Stimulated activated CD8-positive, alpha-beta memory T cell treated with anti-CD3 and anti-CD28 coated beads, Interleukin-7, amount 100 ng/mL, for 4 hours (primary cell): ENCODE measurements at places on chromosomes 12 and 14.

DNA sequence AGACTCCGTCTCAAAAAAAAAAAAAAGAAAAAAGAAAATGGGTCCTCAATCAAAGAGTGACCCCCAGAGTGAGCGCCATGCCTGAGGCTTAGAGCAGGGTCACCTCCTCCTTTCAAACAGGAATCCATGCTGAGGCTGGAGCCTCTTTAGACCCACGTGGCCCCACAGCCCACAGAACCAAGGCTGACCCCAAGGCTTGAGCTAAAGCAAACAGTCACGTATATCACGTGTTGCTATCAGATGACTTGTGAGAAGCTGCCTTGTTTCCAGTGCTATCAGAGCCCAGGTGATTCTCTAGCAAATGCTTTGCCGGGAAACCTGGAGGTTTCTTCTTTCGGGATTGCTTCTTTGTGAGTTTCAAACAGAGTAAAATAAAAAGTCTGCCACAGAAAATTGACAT, 31.7 kb upstream of the DYNC1H1 start:
- no peak for DNase-seq

DNA sequence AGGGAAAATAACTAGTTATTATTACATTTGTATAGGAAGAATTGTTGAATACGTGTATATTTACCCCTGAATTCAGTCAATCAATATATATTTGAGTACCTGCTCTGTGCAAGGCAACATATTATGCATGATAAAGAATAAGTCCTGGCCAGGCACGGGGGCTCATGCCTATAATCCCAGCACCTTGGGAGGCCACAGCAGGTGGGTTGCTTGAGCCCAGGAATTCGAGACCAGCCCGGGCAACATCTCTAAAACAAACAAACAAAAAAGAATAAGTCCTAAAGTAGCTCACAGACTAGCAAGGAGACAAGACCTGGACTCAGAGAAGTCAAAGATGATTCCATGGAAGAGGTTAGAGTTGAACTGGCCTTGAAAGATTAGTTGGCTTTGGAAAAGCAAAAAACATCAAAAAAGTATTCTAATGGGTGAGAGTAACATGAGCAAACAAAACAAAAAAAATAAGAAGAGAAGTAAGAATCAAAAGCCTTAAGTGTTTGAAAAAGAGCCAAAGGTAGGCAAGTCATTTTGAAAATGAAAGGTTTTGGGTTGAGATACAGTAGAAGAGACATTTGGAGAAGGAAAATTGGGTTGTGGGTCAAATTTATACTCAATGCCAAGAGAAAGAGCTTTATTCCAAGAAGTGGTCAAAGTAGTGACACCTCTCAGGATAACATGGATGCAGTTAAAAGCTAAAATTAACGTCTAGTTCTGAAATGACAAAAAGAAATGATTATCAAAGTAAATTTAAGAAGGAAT, 115.2 kb upstream of the BCAT1 start:
- DNase-seq: no peak

- no peak for DNase-seq
Observed at GRCh38 chr12:23140710-23141109, 515.7 kb downstream of the ETNK1 start.

DNA sequence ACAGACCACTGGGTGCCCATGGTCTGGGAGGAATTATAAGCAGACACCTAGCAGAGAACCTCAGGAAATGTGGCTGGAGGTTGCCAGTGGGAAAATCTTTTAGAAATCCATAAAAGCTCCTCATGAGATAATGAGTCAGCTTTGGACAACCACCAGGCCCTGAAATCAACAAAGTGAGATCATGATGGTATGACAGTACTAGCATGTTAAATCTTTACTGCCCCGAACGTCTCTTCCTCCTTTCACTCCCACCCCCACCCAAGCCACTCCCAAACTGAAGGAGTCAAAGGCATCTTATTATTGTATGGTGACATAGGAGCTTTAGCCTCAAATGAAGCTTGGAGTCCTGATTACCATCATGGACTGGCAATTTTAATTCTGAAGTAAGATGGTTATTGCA, 240.0 kb downstream of the DIO2 start:
- no peak for DNase-seq

DNA sequence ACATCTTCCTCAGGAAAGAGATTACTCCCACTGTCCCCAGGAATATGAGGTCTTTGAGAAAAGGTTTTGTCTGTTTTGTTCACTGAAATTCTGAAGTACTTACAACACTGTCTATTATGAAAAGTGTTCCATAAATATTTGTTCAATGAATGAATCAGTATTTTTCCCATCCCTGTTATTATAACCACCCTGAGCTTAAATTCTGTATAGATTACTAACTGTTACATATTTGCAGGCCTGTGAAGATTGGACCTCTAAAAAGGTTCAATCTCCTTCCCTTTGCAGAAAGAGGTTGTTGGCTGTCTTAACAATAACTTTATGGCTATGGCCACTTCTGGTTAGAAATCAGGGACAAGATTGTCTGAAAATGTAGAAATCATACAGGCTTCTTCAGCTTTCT, 174.5 kb upstream of the NPAS3 start:
- DNase-seq: no peak

- DNase-seq: no peak
Observed at GRCh38 chr14:74614508-74615495, 2.8 kb upstream of the LTBP2 start.

DNA sequence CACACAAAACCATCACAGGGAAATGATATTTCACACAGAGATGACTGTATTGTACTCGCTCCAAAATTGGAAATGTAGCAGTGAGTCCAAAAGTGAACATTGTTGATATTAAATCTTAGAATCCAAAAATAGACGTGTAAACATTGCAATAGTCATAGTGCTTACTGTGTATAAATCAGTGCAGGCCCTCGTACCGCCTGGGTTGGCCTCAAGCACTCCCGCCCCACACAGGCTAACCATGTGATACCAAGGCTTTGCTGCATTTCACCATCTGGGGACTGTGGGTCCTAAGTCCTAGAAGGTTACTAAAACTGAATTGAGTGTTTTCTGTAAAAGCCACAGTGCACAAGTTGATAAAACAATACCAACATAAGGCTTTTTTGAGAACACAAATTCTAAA, 107.3 kb downstream of the PPP2R5E start:
- DNase-seq: no peak

DNA sequence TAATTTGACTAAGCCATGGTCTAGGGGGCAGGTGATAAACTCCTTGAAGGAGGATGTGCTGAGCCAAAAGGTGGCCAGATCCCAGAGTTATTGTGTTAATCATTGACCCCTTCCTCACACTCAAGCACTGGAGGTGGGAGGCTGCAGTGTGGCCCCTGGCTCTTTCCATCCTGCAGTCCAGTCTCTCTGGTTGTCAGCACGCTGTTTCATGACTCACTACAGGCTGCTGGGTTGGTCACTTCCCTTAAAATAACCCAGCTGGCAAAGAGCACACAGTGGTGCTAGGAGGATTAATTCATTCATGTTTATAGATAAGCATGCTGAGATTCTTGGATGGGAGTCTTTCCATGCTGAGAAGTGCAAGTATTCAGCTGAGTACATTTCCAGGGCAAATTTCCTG, 228.9 kb downstream of the ANO2 start:
- no peak for DNase-seq

DNA sequence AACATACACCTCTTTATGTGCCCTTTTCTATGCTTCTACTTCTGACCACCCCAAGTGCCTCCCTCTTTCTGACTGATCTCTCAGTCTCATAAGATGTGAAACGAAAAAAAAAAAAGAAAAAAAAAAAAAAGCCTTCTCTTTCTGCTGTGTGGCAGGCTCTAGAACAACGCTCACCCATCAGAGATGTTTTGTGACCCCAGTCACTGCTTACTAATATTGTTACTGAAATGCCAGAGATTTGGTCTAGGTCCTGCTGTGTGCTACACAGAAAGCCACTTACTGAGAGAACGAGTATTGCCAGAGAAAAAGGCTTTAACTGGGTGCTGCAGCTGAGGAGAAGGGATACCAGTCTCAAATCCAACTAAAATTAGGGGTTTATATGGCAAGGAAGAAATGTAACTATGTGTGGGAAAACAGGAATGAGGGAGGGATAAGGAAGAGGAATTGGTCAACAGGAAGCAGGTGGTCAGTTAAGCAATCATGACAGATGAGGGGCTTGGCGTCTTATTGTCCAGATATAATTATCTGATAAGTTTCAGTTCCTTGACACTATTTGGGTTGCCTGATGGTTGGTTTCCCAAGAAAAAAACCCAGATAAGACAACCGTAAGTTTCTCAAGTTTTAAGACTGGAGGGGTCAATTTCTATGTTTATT, 149.0 kb downstream of the NAV3 start:
- DNase-seq: no peak

DNA sequence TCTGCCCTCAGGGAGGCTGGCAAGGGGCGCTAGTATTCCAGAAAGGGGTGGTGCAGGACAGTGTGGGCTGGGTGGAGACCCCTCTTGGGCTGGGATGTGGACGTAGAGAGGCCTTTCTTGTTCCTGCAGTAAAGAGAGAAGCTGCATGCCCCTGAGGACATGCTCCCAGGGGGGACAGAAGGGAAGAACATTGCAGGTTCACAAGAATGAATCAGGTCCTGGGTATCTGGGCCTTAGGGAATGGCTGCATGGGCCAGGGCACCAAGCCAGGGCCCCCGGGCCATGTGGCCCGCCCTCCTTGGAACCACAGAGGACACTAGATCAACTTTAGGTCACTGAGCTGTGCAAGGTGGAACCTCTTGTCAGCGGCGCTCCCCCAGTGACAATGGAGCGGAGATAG, 51.8 kb downstream of the ZNF664 start:
- no peak for DNase-seq

DNA sequence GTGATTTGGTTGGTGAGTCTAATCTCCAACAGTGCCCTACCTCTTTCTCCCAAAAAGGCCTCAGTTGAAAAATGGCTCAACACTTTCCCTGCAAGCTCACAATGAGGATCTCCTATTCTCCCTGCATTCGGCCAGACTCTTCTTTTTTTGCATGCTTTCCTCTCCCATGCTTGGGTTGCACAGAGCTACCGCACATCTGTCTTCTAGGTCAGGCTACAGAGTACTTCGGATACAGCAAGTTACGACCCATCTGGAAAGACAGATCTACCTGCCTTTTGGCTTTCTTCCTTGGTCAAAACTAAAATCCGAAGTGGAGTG, 305 bp upstream of the SLC16A7 start:
- no peak for DNase-seq

DNA sequence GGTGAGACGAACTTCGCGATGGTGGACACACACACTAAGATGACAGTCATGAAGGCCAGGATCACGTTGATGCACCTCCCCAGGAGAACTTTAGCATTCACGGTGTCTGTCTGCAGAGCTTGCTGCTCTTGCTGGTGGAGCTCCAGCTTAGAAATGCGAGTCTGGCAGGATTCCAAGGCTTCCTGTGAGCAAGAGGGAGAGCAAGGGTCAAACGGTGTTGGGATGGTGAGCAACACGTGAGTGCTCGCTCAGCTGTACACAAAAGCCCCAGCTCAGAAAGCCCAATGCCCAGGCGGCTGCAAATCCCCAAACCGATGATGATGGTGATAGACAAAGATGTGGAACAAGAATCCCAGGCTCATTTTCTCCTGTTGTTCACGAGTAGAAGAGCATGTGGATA, 78.8 kb downstream of the TMCC3 start:
- no peak for DNase-seq

GRCh38 chr12:56995930-56996496, 10.3 kb downstream of the ZBTB39 start:
- no peak for DNase-seq

DNA sequence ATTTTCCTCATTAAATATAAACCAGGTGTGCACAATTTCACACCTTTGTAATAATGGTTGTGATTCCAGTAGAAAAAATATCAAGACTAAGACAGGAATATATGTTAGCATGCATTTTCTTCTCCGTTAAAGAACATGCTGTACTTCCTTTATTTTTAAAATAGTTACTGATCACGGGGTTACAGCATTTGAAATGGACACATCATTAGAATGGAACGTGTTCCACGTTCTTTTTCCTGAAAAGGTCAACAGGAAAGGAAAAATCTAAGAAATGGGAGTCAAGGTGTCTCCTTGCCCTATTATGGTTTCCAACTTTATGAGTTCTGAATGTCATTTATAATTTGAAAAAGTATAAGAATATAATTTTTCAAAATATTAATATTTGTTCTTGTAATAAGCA, 1325.7 kb downstream of the SLC16A7 start:
- DNase-seq: no peak

GRCh38 chr14:61544448-61545330, 150.6 kb upstream of the HIF1A start:
- DNase-seq: no peak

GRCh38 chr12:45966486-45966885, 23.9 kb downstream of the SCAF11 start:
- DNase-seq: no peak

DNA sequence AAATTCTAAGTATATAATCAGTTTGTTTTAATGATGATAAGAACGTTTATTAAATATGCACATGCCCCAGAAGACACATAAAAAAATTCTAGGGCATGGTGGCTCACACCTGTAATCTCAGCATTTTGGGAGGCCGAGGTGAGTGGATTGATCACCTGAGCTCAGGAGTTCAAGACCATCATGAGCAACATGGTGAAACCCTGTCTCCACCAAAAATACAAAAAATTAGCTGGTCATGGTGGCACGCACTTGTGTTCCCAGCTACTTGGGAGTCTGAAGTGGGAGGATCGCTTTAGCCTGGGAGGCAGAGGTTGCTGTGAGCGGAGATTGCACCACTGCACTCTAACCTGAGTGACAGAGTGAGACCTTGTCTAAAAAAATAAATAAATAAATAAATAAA, 4.0 kb downstream of the CD69 start:
- no peak for DNase-seq

DNA sequence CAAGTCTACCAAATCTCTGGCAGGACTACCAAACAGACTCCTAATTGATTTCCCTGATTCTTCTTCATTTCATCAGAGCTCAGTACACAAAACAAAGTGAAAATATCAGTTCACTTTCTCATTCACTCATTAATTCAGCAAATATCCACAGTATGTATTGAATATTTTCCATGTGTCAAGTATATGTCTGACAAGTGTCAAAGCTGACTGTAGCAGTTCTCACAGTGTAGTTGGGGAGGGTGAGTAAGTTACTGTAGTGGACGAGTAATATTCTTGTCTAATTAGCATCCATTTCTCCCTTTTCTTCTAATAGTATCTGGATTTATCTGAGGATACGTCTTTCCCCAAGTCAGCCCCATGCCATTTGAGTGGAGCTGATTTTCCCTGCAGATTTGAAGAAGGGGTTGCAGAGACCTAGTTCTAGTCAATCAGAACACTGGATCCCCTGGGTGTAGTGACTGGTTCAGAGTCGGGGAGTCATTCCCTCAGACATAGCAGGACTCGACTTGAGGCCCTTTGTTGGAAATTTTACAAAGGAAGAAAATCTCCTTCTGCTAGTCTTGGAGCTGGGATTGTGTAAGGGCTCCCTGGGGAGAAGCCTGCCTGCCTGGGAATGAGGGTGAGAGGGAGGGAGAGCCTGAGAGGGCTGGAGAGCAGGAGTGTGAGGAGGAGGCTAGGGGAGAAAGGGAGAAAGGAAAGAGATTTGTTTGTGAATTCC, 51.4 kb downstream of the GRIP1 start:
- no peak for DNase-seq

- DNase-seq: no peak
Observed at GRCh38 chr12:6096527-6096926, 27.9 kb downstream of the VWF start.

GRCh38 chr12:538731-539539, 79.2 kb downstream of the B4GALNT3 start:
- peak; percentile 25 for DNase-seq

- DNase-seq: no peak
Observed at GRCh38 chr12:95790033-95790916, at the start of gene NTN4. Gene NTN4 (minus strand): TSS chr12:95790764. CDS start chr12:95790309, 455 bp downstream.
